ENCODE measurements at places on chromosomes 4 and X. TPM values are rescaled to one million over a fixed set of nuclear protein-coding genes. Genes with fewer than 3 reads are reported as not detected.

The AGTR2 gene
- not detected for total RNA-seq

DNA sequence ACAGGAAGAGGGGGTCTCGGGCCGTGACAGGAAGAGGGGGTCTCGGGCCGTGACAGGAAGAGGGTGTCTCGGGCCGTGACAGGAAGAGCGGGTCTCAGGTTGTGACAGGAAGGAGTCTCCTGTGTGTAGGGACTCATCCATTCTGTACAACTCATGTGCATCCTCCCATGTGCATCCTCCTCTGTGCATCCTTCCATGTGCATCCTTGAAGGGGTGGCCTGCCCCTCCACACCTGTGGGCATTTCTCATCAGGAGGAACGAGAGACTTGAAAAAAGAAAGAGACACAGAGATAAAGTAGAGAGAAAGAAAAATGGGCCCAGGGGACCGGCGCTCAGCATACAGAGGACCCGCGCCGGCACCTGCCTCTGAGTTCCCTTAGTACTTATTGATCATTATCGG, 30.2 kb upstream of the PLCXD1 start:
- DNase-seq: no peak

The DBET gene
- not detected for total RNA-seq

The HTN3 gene
- total RNA-seq: not detected
